ENCODE measurements at places on chromosomes 13 and 19. TPM values are rescaled to one million over a fixed set of nuclear protein-coding genes. Genes with fewer than 3 reads are reported as not detected.

The DPY19L3 gene
- total RNA-seq: 10.2 TPM

The SMIM44 gene
- total RNA-seq: not detected

The CEACAM4 gene
- not detected for total RNA-seq

The ERICH4 gene
- total RNA-seq: not detected

The PPP1R37 gene
- 6.7 TPM for total RNA-seq

The CYP2A7 gene
- not detected for total RNA-seq

The CAPS gene
- total RNA-seq: 2.0 TPM

The IFNL1 gene
- not detected for total RNA-seq

The IGFL2 gene
- total RNA-seq: not detected

The CGB1 gene
- total RNA-seq: not detected

The WDR88 gene
- not detected for total RNA-seq

The LIM2 gene
- not detected for total RNA-seq

The SUCLA2 gene
- 96.0 TPM for total RNA-seq

The LPAR2 gene
- 3.8 TPM for total RNA-seq

The ZNF493 gene
- 48.2 TPM for total RNA-seq

The ZNF285 gene
- total RNA-seq: 0.29 TPM

Data from uterus (tissue), 4 donors.